Lung microvascular endothelial cell (primary cell): ENCODE measurements at places on chromosomes 3 and 15. TPM values are rescaled to one million over a fixed set of nuclear protein-coding genes. Genes with fewer than 3 reads are reported as not detected.
A peak's percentile ranks its signal among the peaks of the same experiment; 100 is the strongest.

DNA sequence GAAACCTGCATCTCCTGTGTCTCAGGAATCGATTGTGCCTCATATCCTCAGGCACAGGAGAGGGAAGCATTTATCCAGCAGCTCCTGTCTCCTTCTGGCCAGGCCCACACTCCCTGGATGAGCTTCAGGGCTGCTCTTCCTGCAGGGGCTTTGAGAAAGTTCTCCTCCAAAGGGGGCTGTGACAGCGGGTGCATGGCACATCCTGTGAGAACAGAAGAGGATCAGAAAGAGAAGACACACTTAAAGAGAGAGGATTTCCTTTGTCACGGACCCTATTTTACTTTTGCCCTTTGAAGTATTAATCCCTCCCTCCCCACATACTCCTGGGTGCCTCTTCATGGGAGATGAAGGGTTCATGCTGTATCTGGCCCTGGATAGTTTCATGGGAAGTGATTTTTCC is 46.0 kb downstream of the MFSD1 start:
- no peak for DNase-seq

The CHRNA7 gene
- 0.65 TPM in 1 of 2 replicates, not detected in the other for total RNA-seq

The GOLGA8N gene
- 0.60 and 0.65 TPM in 2 replicates for total RNA-seq

DNA sequence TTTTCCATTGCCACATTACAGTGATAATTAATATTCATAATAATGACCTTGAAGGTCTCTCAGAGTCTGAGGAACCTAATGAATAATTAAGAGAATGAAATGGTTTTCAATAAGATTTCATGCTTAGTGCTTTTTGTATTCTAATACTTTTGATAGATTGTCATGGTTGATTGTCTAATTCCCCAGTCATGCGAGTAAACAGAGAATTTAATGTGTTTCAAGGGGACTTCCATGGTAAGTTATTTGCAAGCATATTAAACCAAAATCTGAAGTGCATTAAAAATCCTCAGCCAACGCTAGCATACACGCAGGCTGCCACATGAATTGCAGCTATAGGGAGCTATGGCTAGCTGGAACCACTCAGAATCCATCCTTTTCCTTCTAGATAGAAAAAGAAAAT is 18.9 kb upstream of the ANO10 start:
- DNase-seq = no peak

The MCTP2 gene
- total RNA-seq = 2.8 and 14.1 TPM in 2 replicates

- DNase-seq = no peak
Observed at GRCh38 chr3:61715886-61716527, 154.6 kb downstream of the PTPRG start.

DNA sequence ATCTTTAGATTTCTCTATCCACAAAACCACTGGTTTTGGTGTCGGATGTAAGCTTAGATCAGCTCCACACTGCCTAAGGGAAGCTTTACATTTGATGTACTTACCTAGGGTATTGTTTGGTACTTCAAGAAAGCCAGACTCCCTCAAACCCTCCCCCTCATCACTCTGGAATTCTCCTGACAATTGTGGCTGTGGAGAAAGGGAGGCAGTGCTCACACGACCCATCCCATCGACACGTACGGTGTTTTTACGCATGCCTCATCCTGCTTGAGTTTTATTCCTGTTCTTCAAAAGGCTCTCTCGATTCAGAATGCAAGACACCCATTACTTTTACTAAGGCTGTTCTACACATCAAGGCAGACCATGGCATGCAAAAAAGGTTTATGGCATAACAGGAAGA is 67.3 kb upstream of the ONECUT1 start:
- no peak for DNase-seq

The GPR149 gene
- not detected in 2 replicates for total RNA-seq

DNA sequence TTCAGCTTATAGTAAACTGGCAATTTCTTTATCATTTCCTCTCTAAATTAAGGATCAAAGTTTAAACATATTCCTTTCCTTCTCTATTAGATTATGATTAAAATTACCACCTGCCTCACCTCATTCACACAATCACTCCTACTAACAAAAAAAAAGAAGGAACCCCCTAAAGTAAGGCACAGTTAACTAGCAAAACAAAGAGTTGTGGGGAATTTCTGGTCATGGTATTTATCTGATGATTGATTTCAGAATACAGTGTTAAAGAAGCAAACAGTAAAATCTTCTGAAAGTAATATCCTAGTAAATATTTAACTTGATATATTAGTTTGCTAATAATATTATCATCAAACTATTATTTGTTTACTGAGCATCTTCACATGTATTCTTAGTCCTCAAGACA is 8.8 kb downstream of the GBE1 start:
- DNase-seq = no peak

- DNase-seq = no peak
Observed at GRCh38 chr3:150312018-150312657, 96.0 kb upstream of the TSC22D2 start.

The GORASP1 gene
- total RNA-seq = 22.4 and 31.3 TPM in 2 replicates

The DTWD1 gene
- total RNA-seq = 10.7 and 12.1 TPM in 2 replicates

DNA sequence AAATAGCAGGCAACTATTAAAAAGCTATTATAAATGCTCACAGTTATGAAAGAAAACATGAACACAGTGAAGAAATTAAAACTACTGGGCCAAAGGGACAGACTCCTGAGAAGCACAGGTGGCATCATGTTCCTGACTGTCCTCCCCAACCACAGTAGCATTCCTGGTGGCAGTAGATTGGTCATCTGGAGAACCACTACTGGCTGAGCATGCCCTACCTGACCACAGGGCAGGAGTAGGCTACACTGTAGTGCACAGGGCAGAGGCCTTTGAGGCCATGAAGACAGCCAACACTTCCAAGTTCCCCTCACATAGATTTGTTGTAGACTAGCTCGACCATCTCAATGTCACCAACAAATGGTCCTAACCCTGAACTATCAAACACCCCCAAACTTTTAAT is 49.2 kb downstream of the NBEAL2 start:
- no peak for DNase-seq

DNA sequence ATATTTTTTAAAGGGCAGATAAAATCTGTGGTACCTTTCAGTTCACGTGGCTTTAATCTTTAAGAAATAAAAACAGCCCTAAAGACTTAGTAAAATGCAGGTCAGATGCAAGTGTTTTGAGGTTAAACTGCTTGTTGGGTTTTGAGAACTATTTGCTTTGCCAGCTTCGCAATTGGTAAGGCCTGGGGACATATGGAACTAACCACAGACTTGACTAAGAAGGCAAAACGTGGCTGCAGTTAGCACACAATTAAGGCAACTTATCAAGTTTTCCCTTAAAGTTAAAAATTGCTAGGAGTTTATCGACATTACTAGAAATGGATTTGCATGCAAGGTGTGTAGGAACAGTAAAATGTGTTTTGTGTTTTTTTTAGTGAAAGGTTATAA is 206.9 kb downstream of the ZNF385D start:
- no peak for DNase-seq

- no peak for DNase-seq
Observed at GRCh38 chr3:25293736-25294135, 134.3 kb upstream of the RARB start.

The GNAI2 gene
- 415 and 488 TPM in 2 replicates for total RNA-seq

GRCh38 chr3:8651418-8652323 is 7.1 kb upstream of the SSUH2 start:
- no peak for DNase-seq

- no peak for DNase-seq
Observed at GRCh38 chr15:56616551-56616950, 116.8 kb downstream of the ZNF280D start.

- peak; percentile 47 for DNase-seq
Observed at GRCh38 chr3:72678867-72679266, 169.4 kb downstream of the SHQ1 start.

The MUSTN1 gene
- total RNA-seq = 0.20 TPM in 1 of 2 replicates, not detected in the other

The RSL24D1 gene
- 52.7 and 59.7 TPM in 2 replicates for total RNA-seq

DNA sequence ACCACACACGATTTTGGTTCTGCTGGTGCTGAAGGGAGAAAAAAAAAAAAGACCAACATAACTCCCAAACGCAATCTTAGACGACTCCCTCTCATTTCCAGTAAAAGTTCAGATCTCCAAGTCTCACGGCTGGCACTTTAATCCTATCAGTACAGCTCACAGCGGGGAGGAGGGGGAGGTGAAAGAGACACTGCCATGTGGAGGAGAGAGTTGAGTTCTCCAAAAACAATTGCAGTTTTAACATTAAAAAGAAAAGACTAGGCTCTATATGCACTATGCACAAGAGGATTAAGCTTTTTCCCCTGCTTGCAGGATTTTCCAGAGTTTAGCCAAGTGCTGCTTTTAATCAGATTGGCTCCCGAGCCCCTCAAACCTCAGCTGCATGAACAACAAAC is 16.8 kb downstream of the BMF start:
- DNase-seq = no peak

- DNase-seq = no peak
Observed at GRCh38 chr15:85578941-85579701, 198.7 kb downstream of the AKAP13 start.

GRCh38 chr3:133188996-133189395 is 150.8 kb downstream of the TMEM108 start:
- no peak for DNase-seq

DNA sequence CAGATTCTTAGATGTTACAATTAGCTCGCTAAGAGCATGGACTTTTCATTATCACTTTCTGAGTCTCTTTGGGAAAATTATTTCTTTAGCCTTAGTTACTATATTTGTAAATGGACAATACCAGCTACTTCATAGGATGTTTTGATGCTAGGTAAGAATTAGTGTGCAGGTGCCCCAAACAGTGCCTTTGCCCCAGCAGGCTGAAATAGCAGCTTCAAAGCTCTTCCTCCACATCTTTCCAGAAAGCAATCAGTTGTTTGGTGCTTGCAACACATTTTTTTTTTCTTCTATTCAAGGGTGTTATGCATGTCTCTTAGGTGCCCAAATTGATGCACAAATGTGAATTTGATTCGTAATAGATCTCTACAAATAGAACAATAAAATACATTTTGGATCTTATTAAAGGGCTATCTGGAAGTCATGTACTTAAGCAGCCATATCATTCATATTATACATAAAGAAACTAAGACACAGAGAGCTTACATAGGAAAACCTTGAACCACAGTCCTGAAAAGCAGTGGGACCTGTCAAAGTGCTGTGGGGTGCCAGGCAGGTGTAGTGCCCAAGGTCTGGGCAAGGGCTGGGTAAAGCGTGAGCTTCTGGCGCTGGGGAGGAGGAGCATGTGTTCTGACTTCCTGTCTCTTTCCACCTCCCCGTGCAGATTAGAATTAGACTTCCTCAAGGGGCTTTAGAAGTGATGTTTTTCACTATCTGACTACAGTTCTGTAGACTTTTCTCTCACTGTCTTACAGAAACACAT is 62.9 kb downstream of the FNDC3B start:
- DNase-seq = no peak

The EPHB1 gene
- total RNA-seq = 1.7 and 4.2 TPM in 2 replicates

DNA sequence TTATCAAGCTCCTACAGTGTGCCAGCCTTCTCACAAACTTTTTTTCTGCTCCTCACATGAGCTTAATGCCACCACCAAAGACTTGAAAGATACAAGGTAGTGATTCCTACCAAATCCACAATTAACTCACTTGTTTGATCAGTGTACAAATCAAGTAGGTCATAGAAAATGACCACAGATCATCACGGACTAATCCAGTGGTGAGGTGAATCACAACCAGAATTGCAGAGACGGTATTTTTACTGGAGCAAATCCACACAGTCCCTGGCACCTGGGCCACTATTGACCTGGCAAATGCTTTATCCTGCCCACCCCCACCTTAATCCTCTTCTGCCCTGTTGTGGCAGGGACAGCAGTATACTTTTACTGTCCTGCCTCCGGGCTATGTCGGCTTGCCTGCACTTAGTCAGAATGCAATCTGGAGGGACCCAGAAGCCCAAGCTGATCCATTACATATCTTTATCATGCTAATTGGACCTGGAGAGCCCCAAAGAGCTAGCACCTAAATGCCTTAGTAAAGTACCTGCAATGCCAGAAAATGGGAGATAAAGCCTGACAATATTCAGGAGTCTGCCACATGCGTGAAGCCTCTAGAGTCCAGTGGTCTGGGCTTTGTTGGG is 83.9 kb upstream of the CDV3 start:
- DNase-seq = no peak

The IL5RA gene
- not detected in 2 replicates for total RNA-seq

DNA sequence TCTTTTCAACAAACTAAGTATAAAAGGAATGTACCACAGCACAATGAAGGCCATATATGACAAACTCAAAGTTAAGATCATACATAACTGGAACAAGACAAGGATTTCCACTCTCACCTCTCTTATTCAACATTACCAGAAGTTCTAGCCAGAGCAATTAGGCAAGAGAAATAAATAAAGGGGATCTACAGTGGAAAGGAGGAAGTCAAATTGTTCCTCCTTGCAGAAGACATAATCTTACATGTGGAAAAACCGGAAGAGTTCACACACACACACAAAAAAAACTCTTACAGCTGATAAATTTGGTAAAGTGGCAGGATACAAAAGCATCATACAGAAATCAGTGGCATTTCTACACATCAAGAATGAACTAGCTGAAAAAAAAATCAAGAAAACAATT is 277.9 kb downstream of the MCTP2 start:
- DNase-seq = no peak

GRCh38 chr15:56468401-56468800 is 3.5 kb upstream of the MNS1 start:
- peak; percentile 50 for DNase-seq

DNA sequence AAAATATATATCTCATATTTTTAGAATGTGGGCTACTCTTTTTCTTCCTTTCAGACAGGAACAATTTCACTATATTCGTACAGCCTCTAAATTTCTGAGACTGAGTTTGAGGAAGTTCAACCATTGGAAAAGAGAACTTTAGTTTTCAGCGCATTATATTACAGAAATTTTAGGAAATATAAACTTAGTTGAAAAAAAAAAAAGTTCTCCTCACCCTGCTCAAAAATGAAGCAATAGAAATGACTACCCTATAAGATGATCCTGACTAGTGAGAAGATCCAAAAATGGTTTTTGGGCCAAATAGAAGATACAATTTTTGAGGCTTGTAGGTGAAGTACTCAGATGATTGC is 139.6 kb downstream of the MCTP2 start:
- DNase-seq = no peak

DNA sequence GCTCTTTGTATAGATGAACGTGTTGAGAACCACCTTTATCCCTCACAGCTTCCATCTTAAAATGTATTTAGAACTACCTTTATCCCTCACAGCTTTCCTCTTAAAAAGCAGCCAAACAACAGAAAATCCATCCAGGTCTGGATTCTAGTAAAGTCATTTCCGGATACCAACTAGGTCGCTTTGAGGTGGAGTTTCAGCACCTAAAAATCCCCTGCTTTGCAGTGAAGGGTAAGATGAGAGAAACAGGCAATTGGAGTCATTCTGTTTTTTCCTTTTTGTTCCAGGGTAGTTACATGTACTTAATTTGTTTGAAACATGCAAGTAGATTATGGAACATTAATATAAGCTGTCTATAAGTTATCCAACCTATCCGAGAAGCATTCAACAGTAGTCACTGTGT is 192.0 kb downstream of the UBE2E2 start:
- no peak for DNase-seq

- DNase-seq = peak; percentile 42
Observed at GRCh38 chr15:37102305-37103162, 2.2 kb upstream of the MEIS2 start.

The ROBO1 gene
- 0.20 and 1.1 TPM in 2 replicates for total RNA-seq

GRCh38 chr3:17089314-17089700 is 204.6 kb downstream of the PLCL2 start:
- no peak for DNase-seq

The IGSF11 gene
- under 0.01 TPM in 2 replicates for total RNA-seq

The MRAS gene
- total RNA-seq = 5.9 and 10.1 TPM in 2 replicates
